ENCODE measurements at places on chromosomes 7 and 10.

DNA sequence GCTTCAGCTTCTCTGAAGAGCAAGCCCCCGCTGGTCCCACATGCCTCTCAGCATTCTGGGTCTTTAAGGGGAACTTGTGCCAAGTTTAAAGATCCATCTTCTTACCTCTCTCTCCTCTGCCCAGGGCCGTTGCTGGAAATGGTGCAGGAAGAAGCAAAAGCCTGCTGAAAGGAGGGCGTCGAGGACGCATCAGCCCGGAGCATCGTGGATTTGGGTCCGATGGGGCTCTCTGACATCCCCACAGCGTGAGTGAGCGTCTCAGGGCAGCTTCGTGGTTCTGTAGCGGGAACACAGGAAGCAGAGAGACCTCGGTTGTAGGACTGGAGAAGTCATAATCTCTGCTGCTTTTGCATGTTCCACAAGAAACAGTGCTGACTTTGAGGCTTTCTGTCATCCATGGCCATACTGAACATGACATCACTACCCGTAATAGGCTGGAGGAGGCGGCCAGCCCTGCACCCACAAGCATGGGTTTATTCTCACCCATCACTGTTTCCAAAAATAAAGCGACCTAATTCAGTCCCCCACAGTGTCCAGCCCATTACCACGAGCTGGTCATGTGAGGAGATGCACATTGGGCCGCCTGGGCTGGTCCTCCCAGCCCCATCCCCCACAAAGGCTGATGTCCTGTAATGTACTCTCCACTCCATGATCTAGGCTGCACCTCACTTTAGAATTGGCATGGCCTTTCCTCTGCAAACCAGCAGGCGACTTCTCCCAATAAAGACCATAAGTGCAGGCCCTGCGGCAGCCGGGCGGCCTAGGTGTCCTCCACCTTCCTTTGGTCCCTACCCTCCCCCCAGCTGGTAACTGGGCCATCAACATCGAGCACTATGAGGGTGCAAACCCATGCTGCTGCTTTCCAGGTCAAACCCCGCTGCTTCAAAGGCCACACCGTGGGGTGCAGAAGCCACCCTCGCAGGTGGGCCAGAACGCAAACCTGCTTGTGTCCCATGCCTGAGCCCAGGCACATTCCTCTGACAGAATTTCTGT is 276.9 kb downstream of the TNS3 start:
- no peak for DNase-seq

GRCh38 chr7:585873-586272 is 66.2 kb upstream of the PDGFA start:
- no peak for DNase-seq

DNA sequence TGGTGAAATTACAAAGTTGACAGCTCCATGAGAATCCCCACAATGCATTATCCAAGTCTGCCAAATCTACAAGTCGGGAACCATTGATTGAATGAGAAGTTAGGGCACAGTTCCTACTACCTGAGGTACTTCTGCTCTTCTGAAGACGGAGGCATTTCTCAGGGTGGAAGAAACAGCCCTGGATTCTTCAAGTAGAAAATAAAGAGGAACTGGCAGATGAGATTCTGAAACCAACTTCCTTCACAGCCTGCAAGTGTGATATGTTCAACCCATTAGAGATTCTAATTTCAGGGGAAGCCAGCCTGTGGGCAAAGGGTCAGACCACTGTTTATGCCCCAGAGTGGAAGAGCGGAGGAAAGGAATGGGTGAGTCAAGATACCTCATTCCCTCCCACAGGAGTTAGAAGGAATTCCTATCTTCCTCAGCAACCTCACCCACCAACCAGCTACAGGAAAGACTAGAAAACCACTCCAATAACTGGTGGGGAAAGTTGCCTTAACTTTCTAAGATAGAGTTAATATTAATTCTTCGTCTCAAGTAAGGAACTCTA is 50.5 kb upstream of the BMPER start:
- DNase-seq = no peak

- peak; percentile 36 for DNase-seq
Observed at GRCh38 chr10:77715088-77715487, 77.5 kb upstream of the KCNMA1 start.

- DNase-seq = no peak
Observed at GRCh38 chr10:123278445-123278844, 124.2 kb downstream of the BUB3 start.

DNA sequence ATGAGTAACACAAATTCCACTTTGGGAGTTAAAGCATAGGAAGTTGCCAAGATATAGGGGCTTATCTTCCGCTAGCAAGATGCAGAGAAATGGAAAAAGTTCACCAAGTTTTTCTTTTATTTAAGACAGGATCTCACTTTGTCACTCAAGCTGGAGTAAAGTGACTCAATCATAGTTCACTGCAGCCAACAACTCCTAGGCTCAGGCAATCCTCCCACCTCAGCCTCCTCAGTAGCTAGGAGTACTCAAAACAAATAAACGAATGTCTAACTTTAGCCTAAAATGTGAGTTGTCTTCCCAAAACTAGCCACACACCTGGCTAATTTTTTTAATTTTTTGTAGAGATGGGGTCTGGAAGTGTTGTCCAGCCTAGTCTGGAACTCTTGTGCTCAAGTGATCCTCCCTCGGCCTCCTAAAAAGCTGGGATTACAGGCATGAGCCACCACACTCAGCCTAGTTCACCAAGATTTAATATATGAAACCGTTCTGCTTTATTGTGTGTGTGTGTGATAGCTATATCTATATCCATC is 9.9 kb downstream of the VIM start:
- DNase-seq = no peak

Measured in stimulated activated CD8-positive, alpha-beta memory T cell treated with anti-CD3 and anti-CD28 coated beads, Interleukin-4, amount 100 ng/mL, for 48 hours (primary cell).